Omental fat pad (tissue), 4 donors: ENCODE measurements at places on chromosomes 12 and 14. TPM values are rescaled to one million over a fixed set of nuclear protein-coding genes. Genes with fewer than 3 reads are reported as not detected.

GUCY2C gene
- total RNA-seq: not detected

AEBP2 gene
- total RNA-seq: 24.7 TPM

GYS2 gene
- total RNA-seq: 0.72 TPM

C3AR1 gene
- total RNA-seq: 17.8 TPM

P2RX7 gene
- total RNA-seq: 8.6 TPM

GRIP1 gene
- total RNA-seq: 1.2 TPM

RAPGEF3 gene
- total RNA-seq: 24.2 TPM

MYH6 gene
- total RNA-seq: not detected

TCL1B gene
- not detected for total RNA-seq

GTF2A1 gene
- 32.0 TPM for total RNA-seq

CCDC197 gene
- total RNA-seq: not detected

ALKBH2 gene
- total RNA-seq: 15.3 TPM

KRT82 gene
- not detected for total RNA-seq

CYP27B1 gene
- 2.8 TPM for total RNA-seq

NPFF gene
- total RNA-seq: not detected

TSPAN19 gene
- total RNA-seq: 2.7 TPM

PTPRQ gene
- 9.2 TPM for total RNA-seq

KLRK1 gene
- 6.5 TPM for total RNA-seq

MIP gene
- total RNA-seq: not detected

PCED1B gene
- 5.6 TPM for total RNA-seq

OLR1 gene
- total RNA-seq: not detected

RHOF gene
- total RNA-seq: 7.8 TPM

SPTB gene
- 1.6 TPM for total RNA-seq

CCDC177 gene
- total RNA-seq: 0.09 TPM

MORN3 gene
- not detected for total RNA-seq

ANKRD9 gene
- 22.7 TPM for total RNA-seq

SSTR1 gene
- 1.4 TPM for total RNA-seq

RASAL1 gene
- not detected for total RNA-seq

SLC4A8 gene
- 2.0 TPM for total RNA-seq

HCAR1 gene
- 15.2 TPM for total RNA-seq

PPP4R3A gene
- total RNA-seq: 75.4 TPM

MANSC4 gene
- not detected for total RNA-seq

EPYC gene
- total RNA-seq: not detected

OTOGL gene
- 0.37 TPM for total RNA-seq

CCDC184 gene
- 0.28 TPM for total RNA-seq

APAF1 gene
- 18.0 TPM for total RNA-seq

KCNC2 gene
- total RNA-seq: not detected

SETD1B gene
- 6.0 TPM for total RNA-seq
